ENCODE measurements at places on chromosomes 16 and 17. TPM values are rescaled to one million over a fixed set of nuclear protein-coding genes. Genes with fewer than 3 reads are reported as not detected.

Gene DNAI2
- 0.13 TPM for total RNA-seq

GRCh38 chr16:69818891-69819545 is 56.9 kb downstream of the WWP2 start:
- no peak for DNase-seq

DNA sequence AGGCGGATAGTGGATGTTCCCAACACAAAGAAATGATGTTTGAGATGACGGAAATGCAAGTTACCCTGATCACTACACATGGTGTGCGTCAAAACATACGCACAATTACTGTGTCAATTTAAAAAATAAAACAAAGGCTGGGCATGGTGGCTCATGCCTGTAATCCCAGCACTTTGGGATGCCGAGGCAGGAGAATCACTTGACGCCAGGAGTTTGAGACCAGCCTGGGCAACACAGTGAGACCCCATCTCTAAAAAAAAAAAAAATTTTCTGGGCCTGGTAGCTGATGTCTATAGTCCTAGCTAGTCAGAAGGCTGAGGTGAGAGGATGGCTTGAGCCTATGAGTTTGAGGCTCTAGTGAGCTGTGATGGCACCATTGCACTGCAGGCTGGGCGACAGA is 51.8 kb downstream of the TEKT5 start:
- DNase-seq: no peak

- DNase-seq: no peak
Observed at GRCh38 chr17:75301049-75301448, 11.8 kb upstream of the SLC25A19 start.

Gene TBC1D3B
- total RNA-seq: not detected

Gene TOX3
- total RNA-seq: not detected

Gene NGFR
- 14.5 TPM for total RNA-seq

- no peak for DNase-seq
Observed at GRCh38 chr16:57754354-57755060, 18.9 kb downstream of the KATNB1 start.

GRCh38 chr16:79929260-79929965 is 328.9 kb upstream of the MAF start:
- DNase-seq: no peak

- peak; percentile 95 for DNase-seq
Observed at GRCh38 chr17:50947782-50948543, 81.8 kb upstream of the TOB1 start.

Gene PRRT2
- 0.89 TPM for total RNA-seq
